ENCODE measurements at places on chromosomes 4 and X.

- DNase-seq = no peak
These were observed 541 bp downstream of the AIMP1 start for GRCh38 chr4:106316773-106317409.

DNA sequence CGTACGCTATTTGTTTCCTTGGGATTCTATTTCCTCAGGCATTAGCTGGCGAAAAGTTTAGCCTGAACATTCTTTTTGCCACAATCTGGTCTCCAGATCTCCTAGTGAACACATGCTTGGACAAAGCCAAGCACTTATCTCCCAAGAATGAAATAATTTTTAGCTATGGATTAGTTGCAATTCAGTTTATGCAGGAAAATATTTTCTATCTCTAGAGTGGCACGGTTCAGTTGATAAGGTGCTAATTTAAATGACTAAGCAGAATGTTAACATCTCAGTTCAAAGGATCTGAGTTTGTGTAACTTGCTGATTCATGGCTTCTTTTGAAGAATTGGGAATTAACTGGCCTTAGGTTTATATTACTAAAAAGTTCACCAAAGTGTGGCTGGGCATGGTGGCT lies 58.1 kb upstream of the JADE1 start:
- DNase-seq = no peak

DNA sequence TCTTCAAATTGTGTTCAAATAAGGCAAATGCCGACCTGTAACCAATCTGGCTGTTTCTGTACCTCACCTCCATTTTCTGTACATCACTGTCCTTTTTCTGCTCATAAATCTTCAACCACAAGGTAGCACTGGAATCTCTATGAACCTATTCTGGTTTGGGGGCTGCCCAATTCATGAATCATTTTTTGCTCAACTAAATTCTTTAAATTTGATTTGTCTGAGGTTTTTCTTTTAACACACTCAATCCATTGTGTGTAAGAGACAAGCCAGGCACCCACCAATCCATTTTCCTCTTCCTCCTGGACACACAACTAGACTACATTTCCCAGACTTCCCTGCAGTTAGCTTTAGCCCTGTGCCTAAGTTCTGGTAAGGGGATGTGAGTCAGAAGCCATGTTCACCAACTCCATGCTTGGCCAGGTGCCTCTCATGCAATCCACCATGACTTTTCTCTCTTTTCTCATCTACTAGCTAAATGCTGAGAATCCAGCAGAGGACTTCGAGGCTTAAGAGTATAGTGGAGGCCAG lies 193.2 kb upstream of the KLF3 start:
- no peak for DNase-seq

DNA sequence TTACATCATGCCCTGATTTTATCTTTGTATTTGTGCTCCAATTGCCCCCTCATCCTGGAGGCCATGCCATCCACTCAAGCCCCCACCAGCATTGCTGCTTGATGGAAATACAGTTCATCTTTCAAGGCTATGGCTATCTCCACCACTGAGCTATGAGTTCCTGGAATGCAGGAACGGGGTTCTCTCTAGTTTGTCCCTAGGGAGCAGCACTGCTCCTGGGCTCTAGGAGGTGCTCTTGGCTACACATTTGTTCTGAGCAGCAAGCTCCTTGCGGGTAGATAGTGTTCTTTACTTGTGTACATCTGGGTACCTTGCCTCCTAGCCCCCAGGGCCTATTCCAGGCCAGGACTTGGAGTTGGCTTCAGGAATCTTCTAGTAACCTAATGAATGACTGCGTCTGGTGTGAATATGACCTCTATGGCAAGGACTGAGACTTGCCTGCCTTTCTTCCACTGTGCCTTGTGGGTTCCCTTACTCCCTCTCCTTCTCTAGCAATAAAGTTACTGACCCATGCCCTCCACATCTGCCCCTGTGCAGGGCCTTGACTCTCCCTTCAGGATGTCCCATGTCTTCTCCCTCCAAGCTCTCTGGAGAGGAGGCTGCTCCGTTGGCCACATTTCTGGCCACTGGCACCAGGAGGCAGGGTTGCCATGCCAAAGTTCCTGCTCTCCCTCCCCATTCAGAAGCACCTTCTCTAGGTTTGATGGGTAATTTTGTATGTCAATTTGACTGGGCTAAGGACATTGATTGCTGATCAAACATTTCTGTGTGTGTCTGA lies 7.6 kb downstream of the CITED1 start:
- no peak for DNase-seq

DNA sequence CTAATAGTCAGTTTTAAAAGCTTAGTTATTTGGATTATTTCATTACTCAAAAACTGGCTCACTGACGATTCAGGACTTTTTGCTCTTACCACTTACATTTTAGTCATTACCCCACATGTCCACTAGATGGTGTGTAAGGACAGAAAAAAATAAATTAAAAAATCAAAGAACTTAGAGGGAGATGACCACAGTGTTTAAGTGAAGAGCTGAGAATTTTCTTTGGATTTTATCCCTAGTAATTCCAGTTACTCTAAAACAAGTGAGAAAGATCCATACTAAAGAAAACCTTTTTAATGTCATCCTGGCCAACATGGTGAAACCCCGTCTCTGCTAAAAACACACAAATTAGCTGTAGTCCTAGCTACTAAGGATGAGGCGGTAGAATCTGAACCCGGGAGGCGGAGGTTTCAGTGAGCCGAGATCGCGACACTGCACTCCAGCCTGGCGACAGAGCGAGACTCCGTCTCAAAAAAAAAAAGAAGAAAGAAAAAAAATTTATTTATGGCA lies 26.4 kb upstream of the TMPRSS11B start:
- DNase-seq = no peak

DNA sequence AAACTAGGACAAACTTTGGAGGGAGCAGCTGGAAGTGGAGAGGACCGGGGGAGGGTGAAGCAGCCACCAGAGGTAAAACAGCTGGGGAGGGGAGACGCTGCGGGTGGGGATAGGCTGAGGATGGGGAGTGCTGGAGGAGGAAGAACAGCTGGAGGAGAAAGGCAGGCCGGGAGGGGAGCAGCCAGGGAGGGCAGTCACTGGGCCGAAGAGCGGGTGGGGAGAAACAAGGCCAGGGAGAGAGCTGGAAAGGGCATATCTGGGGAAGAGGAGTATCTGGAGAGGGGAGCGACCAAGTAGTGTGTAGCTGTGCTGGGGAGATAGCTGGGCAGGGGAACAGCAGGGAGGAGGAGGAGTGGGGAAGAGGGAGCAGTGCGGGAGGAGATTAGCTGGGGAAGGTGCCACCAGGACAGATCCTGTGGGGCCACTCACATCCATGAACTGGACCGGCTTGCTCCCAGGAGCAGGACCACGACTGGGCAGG lies 2.7 kb downstream of the SLC38A5 start:
- DNase-seq = no peak

DNA sequence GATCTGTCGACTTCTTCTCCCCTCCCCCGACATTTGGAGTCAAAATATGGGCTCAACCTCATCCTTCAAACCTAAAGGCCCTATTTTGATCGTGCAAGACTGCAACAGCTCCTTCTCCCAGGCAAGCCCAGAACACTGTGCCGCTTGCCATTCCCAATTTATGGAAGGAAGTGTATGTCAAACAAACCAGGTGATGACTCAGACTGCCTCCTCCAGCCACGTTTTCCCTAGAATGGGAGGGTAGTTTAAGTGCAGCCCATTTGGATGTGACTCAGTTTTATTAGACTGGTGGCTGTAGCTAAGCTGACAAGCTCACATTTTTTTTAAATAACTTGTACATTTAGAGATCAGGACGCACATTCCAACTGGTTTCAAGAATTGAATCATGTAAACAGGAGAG lies 570.4 kb upstream of the DIPK2B start:
- no peak for DNase-seq

GRCh38 chrX:155068165-155068564 lies 2.8 kb downstream of the CMC4 start:
- DNase-seq = no peak

- DNase-seq = no peak
These were observed 50.4 kb downstream of the GSTCD start for GRCh38 chr4:105758958-105759357.

GRCh38 chrX:30504309-30504708 lies 73.3 kb downstream of the TASL start:
- DNase-seq = no peak

- no peak for DNase-seq
These were observed 4.9 kb downstream of the SMR3A start for GRCh38 chr4:70365479-70365878.

DNA sequence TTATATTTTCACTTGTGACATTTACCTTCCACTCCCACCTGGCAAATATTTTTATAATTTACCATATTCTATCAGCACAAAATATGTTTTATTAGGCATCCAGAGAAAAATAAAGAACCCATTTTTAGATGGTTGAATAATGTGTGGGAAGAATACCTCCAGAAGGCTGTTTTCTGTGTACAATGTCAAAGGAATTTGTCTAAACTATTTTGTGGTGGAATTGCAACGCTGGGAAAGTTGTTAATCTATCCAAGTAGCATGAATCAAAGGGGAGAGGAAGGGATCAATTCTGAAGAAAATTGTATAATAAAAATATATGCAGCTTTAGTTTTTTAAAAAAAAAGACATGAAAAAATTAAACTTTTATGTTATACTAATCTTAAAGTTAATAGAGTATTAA lies 706.5 kb downstream of the FSTL5 start:
- DNase-seq = no peak
